Liver (tissue), 10 donors: ENCODE measurements at places on chromosomes 2 and 18. TPM values are rescaled to one million over a fixed set of nuclear protein-coding genes. Genes with fewer than 3 reads are reported as not detected.

DNA sequence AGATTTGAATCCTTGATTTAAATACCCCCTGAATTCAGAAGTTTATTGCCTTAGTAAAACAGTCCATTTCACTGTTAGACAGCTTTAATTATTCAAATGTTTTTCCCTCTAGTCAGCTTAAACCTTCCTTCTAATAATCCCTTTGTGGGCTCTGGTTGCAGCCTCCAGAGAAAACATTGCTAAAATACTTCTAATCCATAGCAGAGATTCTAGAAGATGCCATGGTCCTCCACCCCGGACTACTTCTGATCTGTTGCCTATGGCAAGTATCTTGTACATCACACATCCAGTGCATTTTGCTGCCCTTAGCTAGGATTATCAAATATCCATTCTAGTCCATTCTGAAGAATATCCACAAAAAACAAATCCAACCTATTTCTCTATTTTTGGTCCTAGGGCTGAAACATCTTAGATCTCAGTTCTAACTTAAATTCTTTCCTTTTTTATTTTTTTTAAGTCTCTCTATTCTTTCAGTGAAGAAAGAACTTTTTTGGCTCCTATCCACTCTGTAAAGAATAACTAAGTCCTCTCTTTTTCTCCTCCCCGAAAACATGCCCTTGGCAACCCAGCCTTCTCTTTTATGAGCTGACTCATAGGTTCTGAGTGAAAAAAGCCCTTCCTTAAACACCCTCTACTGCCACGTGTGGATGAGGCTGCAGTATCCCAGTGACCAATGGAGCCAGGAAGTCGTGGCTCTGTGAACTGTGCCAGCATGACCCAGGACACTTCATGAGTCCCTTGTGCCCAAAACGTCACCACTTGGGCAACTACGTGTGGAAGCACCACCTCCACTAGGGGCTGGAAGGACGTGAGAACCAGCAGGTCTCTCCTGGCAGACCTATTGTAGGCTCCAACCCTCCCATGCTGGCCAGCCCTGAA, 349.8 kb downstream of the TNS1 start:
- no peaks in the 10 kb centered on the region for H3K27me3 ChIP-seq
- H3K4me1 ChIP-seq: peaks cover 7% of the 10 kb centered on the region
- H3K4me3 ChIP-seq: no peak overlapping the region
- no peak overlapping the region for H3K27ac ChIP-seq

The PSD4 gene
- 16.4 TPM for polyA plus RNA-seq

GRCh38 chr2:35891936-35892335, 463.6 kb upstream of the CRIM1 start:
- peak overlapping the region; percentile 29 for H3K4me3 ChIP-seq
- no peaks in the 10 kb centered on the region for H3K36me3 ChIP-seq
- H3K27ac ChIP-seq: no peak overlapping the region
- no peaks in the 10 kb centered on the region for H3K4me1 ChIP-seq

- DNase-seq: no peak
- H3K4me3 ChIP-seq: no peak overlapping the region
These were observed 8.5 kb upstream of the ARHGAP25 start for GRCh38 chr2:68726100-68726499.

DNA sequence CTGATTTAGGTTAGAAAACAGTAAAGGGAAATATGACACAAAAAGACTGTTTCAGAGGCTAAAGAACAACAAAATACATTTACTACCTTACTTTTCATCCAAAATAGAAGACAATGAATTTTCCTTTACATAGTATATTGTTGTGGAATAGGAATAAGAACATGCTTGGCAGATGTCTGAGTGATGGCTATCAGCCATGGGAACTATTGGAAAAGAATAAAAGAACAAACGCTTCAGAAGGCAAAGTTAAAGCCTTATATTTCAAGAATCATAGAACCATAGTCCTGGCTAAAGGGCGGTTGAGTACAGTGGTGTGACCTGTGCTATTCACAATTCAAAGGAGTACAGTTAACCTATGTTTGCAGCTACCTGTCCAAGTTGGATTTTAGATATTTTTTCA, 73.9 kb upstream of the NRXN1 start:
- H3K36me3 ChIP-seq: no peaks in the 10 kb centered on the region
- no peak overlapping the region for H3K27ac ChIP-seq
- no peaks in the 10 kb centered on the region for H3K4me1 ChIP-seq
- no peak for DNase-seq

- no peak overlapping the region for H3K27ac ChIP-seq
- H3K27me3 ChIP-seq: no peaks in the 10 kb centered on the region
- H3K4me1 ChIP-seq: no peaks in the 10 kb centered on the region
- H3K36me3 ChIP-seq: no peaks in the 10 kb centered on the region
- no peak for DNase-seq
- no peak overlapping the region for H3K4me3 ChIP-seq
These were observed 207.4 kb upstream of the NRP2 start for GRCh38 chr2:205474741-205475415.

DNA sequence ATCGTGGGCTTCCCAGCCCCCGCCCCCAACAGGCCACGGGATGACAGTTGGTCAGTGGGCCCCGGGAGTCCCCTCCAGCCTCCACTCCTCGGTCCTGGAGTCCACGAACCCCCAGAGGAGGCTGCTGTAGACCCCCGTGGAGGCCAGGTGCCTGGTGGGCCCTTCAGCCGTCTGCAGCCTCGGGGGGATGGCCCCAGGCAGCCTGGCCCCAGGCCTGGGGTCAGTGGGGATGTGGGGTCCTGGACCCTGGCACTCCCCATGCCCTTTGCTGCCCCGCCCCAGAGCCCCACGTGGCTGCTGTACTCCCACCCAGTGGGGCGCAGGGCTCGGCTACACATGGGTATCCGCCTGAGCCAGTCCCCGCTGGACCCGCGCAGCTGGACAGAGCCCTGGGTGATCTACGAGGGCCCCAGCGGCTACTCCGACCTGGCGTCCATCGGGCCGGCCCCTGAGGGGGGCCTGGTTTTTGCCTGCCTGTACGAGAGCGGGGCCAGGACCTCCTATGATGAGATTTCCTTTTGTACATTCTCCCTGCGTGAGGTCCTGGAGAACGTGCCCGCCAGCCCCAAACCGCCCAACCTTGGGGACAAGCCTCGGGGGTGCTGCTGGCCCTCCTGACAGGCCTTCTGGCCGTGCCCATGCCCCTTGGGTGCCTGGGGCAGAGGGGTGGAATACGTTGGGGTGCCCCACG, 7.6 kb downstream of the NEU4 start:
- no peaks in the 10 kb centered on the region for H3K27me3 ChIP-seq
- no peak for DNase-seq

The GPAT2 gene
- 0.65 TPM for polyA plus RNA-seq

The NTSR2 gene
- not detected for polyA plus RNA-seq

- no peaks in the 10 kb centered on the region for H3K27me3 ChIP-seq
- DNase-seq: no peak
- no peak overlapping the region for H3K4me3 ChIP-seq
- no peaks in the 10 kb centered on the region for H3K4me1 ChIP-seq
- no peaks in the 10 kb centered on the region for H3K36me3 ChIP-seq
These were observed 137.2 kb downstream of the SPP2 start for GRCh38 chr2:234187646-234188174.

- no peak for DNase-seq
- no peaks in the 10 kb centered on the region for H3K27me3 ChIP-seq
- H3K4me3 ChIP-seq: no peak overlapping the region
- H3K4me1 ChIP-seq: no peaks in the 10 kb centered on the region
These were observed 425.1 kb downstream of the RND3 start for GRCh38 chr2:150062416-150062815.

The DSG4 gene
- polyA plus RNA-seq: not detected

The LYPD1 gene
- 0.65 TPM for polyA plus RNA-seq

The CGREF1 gene
- 13.0 TPM for polyA plus RNA-seq

GRCh38 chr2:160609346-160609745, 115.7 kb upstream of the RBMS1 start:
- no peak for DNase-seq
- H3K4me3 ChIP-seq: no peak overlapping the region
- no peak overlapping the region for H3K27ac ChIP-seq
- H3K4me1 ChIP-seq: no peaks in the 10 kb centered on the region

- H3K4me1 ChIP-seq: peaks cover 6% of the 10 kb centered on the region
- H3K4me3 ChIP-seq: no peak overlapping the region
- no peak for DNase-seq
- H3K27me3 ChIP-seq: no peaks in the 10 kb centered on the region
- H3K36me3 ChIP-seq: peaks cover 18% of the 10 kb centered on the region
These were observed 36.5 kb downstream of the ANO7 start for GRCh38 chr2:241224851-241225438.

DNA sequence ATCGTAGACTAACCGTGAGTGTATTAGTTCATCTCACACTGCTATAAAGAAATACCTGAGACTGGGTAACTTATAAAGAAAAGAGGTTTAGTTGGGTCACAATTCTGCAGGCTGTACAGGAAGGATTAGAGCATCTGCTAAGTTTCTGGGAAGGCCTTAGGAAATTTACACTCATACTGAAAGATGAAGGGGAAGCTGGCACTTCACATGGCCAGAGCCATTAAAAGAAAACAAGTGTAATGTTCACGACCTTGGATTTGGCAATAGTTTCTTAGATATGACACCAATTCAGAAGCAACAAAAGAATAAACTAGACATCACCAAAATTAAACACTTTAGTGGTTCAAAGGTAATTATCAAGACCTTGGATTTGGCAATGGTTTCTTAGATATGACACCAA, 23.8 kb downstream of the ABCB11 start:
- no peak for DNase-seq
- peaks cover 14% of the 10 kb centered on the region for H3K36me3 ChIP-seq
- H3K4me1 ChIP-seq: no peaks in the 10 kb centered on the region
- no peak overlapping the region for H3K4me3 ChIP-seq
- no peak overlapping the region for H3K27ac ChIP-seq

GRCh38 chr2:72561621-72562318, 264.1 kb downstream of the EXOC6B start:
- no peak overlapping the region for H3K27ac ChIP-seq
- no peaks in the 10 kb centered on the region for H3K4me1 ChIP-seq
- no peaks in the 10 kb centered on the region for H3K27me3 ChIP-seq
- H3K36me3 ChIP-seq: no peaks in the 10 kb centered on the region

DNA sequence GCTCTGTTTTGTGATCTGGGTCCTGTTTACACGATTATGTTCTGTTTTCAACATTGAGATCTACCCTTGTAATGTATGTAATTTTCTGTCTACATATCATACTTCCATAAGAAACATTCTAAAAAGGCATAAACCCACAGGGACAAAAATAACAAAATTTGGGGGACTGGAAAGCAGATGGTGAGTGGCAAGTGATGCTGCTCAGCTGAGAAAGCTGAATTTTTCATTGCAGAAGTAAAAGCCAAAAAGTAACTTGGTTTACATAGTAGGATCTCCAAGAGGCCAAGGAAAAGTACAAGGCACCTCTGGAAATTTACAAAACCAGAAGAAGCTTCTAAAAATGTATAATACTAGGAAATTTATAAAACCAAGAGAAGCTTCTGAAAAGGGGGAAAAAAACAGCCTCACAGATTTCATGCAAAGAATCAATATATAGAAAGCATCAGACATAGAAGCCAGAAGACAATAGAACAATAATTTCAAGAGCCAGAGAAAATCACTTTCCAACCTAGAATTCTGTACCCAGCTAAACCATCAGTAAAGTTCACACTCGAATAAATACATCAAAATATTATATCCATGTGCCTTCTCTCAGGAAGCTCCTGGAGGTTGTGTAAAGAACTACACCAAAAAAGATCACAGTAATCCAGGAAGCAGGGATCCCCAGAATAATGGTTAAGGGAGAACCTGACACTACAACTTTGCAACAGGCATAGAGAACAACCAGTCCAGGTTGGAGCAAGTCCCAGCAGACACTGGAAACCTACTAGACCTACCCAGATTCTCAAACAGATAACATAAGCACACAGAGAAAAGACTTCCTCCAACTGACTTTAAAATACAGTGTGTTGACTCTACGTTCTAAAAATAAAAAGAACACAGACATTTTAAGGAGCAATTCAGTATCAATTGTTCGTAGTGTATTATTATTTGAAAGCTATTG, 401.7 kb upstream of the HS6ST1 start:
- no peaks in the 10 kb centered on the region for H3K36me3 ChIP-seq
- no peak overlapping the region for H3K27ac ChIP-seq
- H3K4me1 ChIP-seq: no peaks in the 10 kb centered on the region
- H3K4me3 ChIP-seq: no peak overlapping the region
- no peaks in the 10 kb centered on the region for H3K27me3 ChIP-seq

DNA sequence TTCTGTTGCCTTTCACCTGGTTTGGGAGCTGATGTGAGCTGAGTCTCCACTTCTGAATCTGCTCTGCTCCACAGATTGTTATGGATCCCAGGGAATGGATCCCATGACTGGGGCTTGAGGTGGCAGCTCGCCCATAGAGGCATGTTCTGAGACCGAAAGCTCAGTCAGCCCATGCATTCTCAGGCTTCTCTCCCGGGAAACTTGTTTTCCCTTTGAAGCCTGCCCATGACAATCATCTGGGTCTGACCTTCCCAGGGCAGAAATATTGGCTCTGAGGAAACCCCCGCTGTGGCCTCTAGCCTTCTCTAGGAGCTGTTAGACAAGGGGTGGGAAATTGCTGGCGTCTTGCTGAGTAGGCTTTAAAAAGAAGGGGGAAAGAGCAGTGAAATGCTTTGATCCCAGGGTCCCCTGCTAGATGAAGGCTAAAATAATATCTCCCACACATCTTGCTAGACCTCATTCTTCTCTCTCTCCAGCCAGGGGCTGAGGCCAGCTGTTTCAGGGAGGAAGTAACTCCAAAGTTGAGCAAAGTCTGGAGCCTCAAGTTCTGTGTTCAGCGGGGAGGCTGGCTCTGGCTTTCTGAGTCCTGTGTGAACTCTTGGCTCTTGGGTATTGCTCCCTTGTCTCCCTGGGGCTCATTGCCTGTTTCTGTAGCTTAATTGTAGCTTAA, 2.0 kb downstream of the VAMP8 start:
- peak overlapping the region; percentile 91 for H3K27ac ChIP-seq
- H3K4me1 ChIP-seq: peaks cover 33% of the 10 kb centered on the region
- no peaks in the 10 kb centered on the region for H3K27me3 ChIP-seq
- H3K36me3 ChIP-seq: no peaks in the 10 kb centered on the region

DNA sequence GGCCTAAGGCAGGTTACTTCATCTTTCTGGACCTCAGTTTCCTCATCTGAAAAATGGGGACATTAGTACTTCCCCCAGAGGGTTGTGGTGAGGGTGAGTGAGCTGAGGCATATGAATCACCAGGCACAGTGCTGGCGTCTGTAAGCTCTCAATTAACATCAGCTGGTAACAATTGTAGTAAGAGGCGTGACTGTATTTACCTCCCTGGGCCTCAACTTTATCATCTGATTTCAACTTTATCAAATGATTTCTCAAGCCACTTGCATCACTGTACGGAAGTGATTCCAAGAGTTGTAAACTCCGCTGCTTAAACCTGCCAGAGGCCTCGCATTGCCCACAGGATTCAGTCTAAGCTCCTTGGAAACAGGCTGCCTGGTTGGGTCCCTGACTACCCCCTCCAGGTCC, 53.6 kb upstream of the PKDCC start:
- no peak for DNase-seq
- H3K4me3 ChIP-seq: no peak overlapping the region
- no peak overlapping the region for H3K27ac ChIP-seq
- no peaks in the 10 kb centered on the region for H3K27me3 ChIP-seq
- no peaks in the 10 kb centered on the region for H3K4me1 ChIP-seq
- no peaks in the 10 kb centered on the region for H3K36me3 ChIP-seq

GRCh38 chr2:20448246-20448976, 1.5 kb downstream of the RHOB start:
- peak overlapping the region; percentile 83 for H3K4me3 ChIP-seq
- peaks cover 8% of the 10 kb centered on the region for H3K4me1 ChIP-seq
- peaks cover 3% of the 10 kb centered on the region for H3K36me3 ChIP-seq
